ENCODE measurements at places on chromosomes 2 and 18. TPM values are rescaled to one million over a fixed set of nuclear protein-coding genes. Genes with fewer than 3 reads are reported as not detected.

DNA sequence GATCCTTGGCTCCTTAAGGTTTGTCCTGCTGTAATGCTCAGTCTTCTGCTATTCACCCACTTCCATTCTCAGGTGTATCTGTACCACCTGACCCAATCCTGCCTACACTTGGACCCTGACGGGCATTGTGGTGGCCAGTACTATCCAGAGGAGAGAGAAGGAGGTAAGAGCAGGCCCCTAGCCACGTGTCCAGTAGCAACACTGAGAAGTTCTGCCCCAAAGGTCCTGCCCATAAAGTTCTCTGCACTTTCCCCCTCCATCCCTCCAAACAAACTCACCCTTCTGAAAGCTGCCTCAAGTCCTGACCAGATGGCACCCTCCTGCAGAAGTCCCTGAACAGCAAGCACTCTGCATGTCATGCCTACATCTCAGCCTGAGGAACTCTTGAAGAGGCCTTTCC is 18.3 kb downstream of the TTC32 start:
- DNase-seq: no peak

DNA sequence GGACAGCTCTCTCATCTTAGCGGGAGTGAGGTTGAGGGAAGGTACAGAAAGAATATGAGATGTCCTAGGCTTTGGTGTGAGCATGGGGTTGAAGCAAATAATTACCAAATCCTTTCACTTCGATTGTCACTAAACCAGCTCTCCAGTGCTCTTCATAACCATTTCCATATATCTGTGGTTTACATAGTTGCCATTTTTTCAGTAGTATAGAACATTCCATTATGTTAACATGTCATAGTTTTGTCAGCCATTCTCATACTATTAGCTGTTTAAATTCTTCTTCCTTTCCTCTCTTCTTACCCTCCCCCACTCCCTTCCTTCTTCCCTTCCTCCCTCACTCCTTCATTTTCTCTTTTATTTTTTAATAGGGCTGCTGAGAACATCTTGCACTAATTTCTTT is 205.9 kb downstream of the BABAM2 start:
- DNase-seq: no peak

ST8SIA3 gene
- total RNA-seq: not detected

GRCh38 chr2:33577084-33577483 is 22.0 kb downstream of the FAM98A start:
- DNase-seq: no peak

CAPN14 gene
- total RNA-seq: 0.62 TPM

MGAT4A gene
- 63.8 TPM for total RNA-seq

GAL3ST2 gene
- 0.47 TPM for total RNA-seq

- DNase-seq: no peak
Measured at GRCh38 chr2:26255759-26256384, 11.1 kb downstream of the HADHB start.

- DNase-seq: no peak
Measured at GRCh38 chr2:208757364-208757763, 350.8 kb downstream of the PTH2R start.

GRCh38 chr2:98763209-98763951 is 32.4 kb upstream of the MGAT4A start:
- DNase-seq: no peak

DNA sequence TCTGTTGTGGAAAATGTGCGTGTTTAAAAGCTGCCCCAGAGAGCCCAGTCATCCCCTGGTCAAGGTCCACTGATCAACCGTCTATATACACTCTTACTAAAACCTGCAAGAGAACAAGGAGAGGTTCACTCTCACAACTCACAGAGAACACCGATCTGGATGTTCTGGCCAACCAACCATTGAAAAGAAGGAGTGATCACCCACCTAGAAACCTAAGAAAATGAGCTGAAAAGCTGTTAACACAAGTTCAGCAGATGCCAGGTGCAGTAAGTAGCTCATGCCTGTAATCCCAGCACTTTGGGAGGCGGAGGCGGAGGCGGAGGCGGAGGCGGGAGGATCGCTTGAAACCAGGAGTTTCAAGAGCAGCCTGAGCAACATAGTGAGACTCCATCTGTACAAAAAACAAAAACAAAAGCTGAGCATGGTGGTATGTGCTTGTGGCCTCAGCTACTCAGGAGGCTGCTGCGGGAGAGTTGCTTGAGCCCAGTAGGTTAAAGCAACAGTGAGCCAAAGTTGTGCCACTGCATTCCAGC is 14.5 kb downstream of the ATG16L1 start:
- DNase-seq: no peak

GRCh38 chr2:144493027-144493809 is 26.7 kb downstream of the ZEB2 start:
- DNase-seq: no peak

ITPRID2 gene
- 108 TPM for total RNA-seq
